Endothelial cell (in vitro differentiated cells): ENCODE measurements at places on chromosomes 11 and 22.

DNA sequence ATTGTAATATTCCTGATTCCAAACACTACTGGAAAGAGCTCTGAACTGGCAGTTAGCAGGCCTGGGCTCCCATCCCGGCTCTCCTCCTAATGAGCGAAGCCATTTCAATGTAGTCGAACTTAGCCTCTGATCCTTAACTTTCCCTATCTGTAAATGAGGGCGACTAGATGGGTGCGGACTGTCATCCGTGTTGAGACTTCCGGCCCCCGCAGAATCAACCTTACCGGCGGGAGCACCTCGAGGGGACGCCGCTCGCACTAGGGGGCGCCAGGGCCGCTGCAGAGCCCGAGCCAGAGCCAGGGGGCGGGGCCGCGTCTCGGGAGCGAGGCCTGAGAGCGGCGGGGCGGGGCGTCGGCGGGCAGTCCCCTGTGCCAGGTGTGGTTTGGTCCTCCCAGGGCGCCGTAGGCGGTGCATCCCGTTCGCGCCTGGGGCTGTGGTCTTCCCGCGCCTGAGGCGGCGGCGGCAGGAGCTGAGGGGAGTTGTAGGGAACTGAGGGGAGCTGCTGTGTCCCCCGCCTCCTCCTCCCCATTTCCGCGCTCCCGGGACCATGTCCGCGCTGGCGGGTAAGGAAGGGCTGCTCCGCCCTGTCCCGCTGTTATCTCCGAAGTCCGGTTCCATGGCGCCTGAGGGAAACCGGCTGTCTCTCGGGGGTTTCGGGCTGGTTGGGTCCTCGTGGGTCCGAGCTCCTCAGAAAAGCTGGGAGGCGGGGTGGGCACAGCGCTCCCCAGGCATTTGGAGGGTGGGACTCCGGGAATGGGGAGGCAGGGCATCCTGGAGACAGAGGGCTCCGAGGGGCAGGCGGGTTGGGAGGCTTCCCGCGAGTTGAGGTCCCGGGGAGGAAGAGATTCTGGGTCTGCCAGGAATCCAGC, at the start of gene LIMK2:
LIMK2 (plus strand) TSS at position 437 of the 869 bp plus-strand sequence; CDS start at position 548, 111 bp downstream.
- peak; percentile 99 for DNase-seq

GRCh38 chr11:36238881-36239280, 50.3 kb downstream of the COMMD9 start:
- no peak for DNase-seq

- no peak for DNase-seq
These were observed 18.4 kb downstream of the PARVB start for GRCh38 chr22:44042249-44043218.

DNA sequence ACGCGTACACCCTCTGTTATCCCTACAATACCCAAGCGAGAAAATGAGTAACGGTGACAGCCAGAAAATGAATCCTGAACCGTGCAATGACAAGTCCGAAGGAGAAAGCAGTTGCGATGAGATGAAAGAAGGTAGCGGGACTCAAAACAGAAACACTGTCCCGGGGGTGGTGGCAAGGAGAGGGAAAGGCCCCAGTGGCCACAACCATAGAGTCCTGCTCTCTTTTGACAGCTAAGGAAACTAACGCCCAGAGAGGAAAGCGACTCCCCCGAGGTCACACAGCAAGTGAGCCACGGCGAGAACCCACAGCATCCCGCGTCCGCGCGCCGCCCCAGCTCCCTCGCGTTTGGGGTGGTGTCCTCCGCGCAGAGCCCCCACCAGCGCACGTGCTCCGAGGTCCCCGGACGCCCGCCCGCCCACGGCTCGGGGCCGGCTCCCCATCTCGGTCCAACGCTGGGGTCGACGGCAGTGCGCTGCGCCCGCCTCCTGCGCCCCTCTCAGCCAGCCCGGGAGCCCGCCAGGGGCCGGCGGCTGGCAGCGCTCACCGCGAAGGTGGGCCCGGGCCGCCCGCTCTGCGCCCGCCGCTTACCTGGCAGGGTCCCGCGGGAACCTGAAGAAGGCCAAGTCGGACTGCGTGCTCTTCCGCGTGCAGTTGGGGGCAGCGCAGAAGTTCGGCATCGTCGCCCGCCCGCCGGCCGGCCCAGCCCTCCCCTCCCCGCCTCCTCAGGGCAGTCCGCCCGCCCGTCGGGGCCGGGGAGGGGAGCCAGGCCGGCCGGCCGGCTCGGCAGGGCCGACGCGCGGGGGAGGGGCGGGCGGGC, 564 bp downstream of the THAP12 start:
- DNase-seq, result no peak

DNA sequence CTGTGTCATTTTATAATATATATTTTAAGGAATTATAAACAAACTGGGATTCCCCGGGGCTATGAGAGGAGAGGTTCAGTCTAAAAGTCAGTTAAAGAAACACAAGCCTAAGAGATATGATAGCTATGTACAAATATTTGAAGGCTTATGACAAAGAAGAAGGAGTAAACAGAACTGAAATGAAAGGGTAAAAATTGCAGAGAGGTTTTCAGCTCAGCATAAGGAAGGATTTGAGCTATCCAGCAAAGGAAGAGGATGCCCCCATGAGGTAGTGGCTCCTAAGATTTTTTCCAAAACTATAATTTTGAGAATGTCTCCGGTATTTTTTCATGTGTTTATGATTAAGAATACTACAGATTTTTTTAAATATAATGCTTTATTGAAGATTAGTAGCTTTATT, 57.9 kb upstream of the ANGPTL5 start:
- DNase-seq, result no peak

- DNase-seq, result no peak
These were observed 92.2 kb upstream of the TOP3B start for GRCh38 chr22:22074634-22075381.

DNA sequence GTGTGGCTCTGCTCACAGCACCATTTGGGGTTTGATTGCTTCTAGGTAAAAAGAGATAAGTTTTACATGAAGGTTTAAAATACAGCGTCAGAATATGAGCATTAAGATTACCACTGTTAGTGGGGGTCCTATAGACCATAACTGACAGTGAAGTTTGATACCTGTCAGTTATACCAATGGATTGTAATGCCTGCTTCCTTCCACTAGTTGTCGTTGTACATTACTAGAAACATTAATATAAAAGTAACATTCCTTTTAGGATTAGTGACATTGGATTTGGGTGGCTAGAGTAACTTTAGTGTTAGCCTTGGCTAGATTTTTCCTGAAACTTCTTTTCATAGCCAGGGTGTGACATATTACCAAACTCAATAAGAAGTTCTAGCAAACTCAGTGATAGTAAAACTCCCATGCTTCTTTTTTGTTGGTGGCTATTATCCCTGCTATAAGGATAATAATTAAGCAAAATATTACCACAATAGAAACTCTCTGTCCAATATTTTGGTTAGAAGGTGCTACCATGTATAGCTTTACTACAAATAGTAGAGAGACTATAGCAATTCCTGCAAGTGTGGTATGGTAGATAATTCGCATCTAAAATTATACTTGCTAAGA, 57.1 kb downstream of the FAM181B start:
- DNase-seq, result no peak

DNA sequence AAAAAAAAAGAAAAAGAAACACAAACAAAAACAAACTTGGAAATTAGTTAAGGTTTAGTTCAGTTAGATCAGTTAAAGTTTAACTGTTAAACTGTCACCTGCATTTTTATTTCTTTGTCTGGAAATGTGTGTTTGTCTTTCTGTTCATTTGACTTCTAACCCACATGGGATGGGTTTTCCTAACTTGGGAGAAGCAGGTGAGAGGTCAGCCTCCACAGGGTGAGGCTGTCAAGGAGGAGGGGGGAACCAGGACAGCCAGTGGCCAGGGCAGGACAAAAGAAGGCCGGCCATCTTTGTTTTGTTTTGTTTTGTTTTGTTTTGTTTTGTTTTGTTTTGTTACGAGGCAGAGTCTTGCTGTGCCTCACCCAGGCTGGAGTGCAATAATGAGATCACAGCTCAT, 13.4 kb upstream of the GCAT start:
- DNase-seq, result no peak

DNA sequence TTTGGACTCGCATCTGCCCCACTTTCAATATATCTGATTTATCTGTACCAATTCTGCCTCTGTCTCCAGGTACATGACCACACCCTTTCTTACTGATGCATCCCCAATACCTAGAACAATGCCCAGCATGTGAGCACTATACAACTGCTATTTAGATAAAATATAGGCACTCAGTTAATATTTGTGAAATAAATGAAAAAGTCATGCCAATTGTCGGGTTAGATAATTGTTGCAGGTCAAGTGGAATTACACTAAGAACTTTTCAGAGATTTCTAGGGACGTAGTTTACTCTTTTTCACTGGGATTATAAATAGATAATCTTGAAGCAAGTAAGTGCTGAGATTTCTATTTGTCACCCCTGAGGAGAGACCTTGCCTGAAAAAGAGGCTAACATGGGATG, 20.5 kb downstream of the OOSP4A start:
- DNase-seq, result no peak

- no peak for DNase-seq
These were observed 21.3 kb upstream of the KRTAP5-7 start for GRCh38 chr11:71505781-71506180.
